ENCODE measurements at places on chromosomes 16 and 17.

- DNase-seq = no peak
These were observed 68.1 kb upstream of the IRX5 start for GRCh38 chr16:54862529-54862928.

DNA sequence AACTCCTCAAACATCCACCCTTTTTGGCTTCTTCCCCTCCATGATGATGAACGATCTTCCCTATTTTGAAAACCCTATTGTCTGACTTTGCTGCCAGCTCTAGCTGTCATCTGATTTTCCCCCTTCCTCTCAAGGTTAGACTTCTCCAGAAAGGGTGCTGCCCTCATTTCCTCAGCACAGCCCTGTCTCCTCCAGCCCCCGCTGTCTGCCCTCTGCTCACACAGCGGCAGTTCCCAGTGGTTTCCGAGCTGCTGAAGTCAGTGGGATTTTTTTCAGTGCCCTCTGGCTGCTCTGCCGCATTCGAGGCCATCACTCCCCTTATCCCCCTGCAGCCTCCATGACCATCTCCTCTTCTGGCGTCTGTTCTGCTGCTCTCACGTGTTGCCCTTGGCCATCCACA is 26.6 kb upstream of the C17orf107 start:
- DNase-seq = peak; percentile 24

- no peak for DNase-seq
These were observed 60.9 kb downstream of the SPAG9 start for GRCh38 chr17:51059781-51060180.

DNA sequence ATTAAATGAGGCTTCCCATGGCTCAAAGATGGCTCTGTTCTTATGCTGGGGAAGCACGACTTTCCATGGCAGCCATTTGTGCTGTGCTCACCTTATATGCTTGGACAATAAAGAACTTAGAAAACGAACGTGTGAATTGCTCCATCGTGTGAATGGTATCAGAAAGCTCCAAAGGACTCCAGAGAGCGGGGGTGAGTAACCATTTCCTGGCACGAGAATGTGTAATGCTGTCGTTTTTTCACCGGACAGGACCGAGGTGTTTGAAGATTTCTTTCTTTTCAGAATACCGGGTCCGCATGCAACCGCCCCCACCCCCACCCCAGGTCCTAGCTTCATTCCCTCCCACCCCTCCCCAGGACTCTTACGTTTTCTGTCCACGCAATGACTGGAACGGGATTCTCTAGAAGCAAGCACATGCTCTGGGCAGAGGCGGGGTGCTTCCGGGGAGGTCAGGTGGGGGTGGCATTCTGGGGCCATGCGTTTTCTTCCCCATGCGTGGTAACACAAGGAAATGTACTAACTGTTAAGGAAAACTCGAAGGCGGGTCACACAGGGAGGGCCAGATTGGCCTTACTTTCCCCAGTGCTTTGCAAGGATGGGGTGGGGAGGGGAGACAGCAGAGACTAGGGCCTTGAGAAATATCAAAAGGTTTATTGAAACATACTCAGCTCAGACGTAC is 26.2 kb downstream of the GPRC5B start:
- DNase-seq = no peak

DNA sequence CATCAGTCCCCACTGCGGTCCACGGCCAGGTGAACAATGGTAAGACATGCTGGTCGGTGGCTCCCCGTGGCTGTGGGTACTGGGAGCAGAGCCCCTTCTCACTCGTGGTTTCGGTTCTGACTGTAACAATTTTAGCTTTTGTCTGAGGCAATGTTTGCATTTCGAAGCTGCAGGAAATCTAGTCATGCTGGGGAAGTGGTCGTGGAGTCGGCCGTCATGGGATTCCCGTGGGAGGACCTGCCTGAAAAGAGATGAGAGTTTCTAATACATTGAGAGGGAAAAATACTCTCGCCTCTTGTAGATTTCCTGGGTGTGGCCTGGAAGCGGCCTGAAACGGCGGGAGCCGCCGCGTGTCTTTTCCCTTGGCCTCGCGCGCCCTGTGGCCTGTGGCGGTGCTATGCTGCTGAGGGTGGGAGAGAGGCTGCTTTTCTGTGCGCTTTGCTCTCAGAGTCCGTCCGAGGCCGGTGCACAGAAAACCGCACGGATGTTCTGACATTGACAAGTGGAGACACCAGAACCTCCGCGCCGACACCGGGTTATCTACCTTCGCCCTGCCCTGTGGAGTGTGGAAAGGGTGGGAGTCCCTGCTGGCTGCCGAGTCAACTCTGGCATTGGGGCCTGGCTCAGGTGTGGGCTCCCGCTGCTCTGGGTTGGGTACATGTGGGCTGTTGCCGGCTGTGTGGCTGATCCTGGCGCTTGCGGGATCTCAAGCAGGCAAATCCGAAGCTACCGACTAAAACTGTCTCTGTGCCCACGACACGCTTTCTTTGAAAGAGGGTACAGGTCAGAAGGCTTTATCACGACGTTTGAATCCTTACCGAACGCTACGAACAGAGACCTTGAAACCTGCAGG is 60.8 kb downstream of the WDR45B start:
- no peak for DNase-seq

DNA sequence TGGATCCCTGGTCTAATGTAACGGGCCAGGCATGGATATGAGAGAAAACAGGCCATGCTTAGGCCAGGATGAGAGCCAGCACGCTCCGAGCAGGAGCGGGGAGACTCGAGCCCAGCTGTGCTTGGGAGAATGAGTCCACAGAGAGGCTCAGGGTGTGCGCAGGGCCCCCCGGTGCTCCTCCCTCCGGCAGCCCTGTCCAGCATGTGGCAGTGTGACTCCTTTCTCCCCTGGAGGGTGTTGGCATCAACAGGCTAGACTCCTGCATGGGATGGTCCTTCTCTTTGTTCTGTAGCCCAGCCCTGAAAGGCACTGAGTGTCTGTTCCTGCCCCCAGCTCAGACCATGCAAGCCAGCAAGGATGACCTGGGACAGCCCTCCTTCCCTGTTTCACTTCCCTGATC is 23.4 kb downstream of the PGS1 start:
- no peak for DNase-seq

DNA sequence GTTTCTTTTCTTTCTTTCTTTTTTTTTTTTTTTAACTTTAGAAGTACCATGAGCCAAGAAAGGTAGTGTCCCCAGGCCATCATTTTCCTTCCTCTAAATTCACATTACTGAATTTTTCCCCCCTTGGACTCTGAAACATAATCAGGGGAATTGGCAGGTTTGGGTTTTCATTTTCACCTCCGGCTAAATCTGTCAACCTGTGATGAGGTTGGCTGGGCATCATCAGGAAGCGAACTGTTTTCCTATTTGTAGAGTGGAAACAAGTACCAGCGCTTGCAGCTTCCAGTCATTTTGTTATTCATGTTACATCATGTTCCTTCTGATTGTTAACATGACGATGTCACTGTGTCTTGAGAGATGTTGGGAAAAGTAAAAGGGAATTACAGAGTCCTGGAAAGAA is 641.9 kb upstream of the RBFOX1 start:
- no peak for DNase-seq

DNA sequence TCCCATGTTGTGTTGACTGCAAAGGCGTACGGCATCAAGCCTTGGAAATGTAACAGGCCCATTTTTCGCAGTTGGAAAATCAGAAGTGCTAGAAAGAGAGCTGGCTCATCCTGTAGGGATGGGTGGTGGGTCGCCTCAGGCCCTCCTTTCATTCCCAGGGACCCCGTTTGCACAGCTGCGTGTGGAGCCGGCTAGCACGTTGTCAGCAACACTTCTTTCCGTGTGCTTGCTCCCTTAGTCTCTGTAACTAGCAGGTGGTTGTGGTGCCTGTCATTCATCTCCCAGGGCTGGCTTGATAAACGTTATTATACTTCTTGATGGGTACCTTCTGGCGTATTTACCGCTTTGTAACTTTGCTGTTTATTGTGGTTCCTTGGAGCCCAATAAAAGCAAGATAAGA is 239.0 kb upstream of the CACNG5 start:
- no peak for DNase-seq

DNA sequence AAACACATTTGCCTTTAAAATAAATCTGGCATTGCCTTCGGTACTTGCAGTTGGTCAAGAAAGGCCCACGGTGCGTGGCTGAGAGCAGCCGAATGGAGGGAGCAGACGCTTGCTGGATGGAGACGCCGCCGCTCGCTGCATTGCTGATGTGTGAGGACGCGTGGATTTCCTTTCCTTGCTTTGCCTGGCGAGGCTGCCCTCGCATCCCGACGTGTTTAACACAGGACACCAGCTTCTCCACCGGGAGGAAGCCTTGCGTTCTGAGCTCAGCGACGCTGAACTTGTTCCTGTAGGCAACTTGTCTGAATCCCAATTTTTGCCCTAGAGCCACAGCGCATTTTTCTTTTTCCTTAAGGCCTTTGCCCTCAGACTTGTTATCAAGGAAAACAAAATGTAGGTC is 45.8 kb downstream of the COX4I1 start:
- no peak for DNase-seq

GRCh38 chr16:18983565-18984434 is at the start of gene TMC7:
TSS of gene TMC7 (plus strand) at chr16:18983934. CDS start at chr16:18984064, 130 bp downstream.
- peak; percentile 95 for DNase-seq

DNA sequence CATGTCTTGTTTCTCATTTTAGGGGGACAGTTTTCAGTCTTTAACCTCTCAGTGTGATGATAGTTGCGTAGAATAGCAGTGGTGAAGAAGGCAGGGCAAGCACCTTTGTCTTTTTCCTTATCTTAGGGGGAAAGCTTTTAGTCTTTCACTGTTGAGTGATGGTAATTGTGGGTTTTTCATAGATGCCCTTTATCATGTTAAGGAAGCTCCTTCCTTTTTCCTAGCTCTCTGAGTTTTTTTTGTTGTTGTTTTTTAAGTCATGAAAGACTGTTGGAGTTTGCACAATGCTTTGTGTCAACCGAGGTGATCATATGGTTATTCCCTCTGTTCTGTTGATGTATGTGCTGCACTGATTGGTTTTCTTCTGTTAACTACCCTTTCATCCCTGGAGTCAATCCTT is 15.7 kb downstream of the NOL11 start:
- no peak for DNase-seq

GRCh38 chr17:74187761-74188160 is 15.7 kb upstream of the RPL38 start:
- no peak for DNase-seq

- DNase-seq = no peak
These were observed 205.4 kb downstream of the CCDC182 start for GRCh38 chr17:57539529-57540301.

GRCh38 chr17:50168319-50168718 is 2.5 kb downstream of the SGCA start:
- DNase-seq = no peak

GRCh38 chr17:67359960-67360791 is 6.2 kb downstream of the PSMD12 start:
- no peak for DNase-seq

- no peak for DNase-seq
These were observed 1.0 kb downstream of the GSDMA start for GRCh38 chr17:39963829-39964228.

DNA sequence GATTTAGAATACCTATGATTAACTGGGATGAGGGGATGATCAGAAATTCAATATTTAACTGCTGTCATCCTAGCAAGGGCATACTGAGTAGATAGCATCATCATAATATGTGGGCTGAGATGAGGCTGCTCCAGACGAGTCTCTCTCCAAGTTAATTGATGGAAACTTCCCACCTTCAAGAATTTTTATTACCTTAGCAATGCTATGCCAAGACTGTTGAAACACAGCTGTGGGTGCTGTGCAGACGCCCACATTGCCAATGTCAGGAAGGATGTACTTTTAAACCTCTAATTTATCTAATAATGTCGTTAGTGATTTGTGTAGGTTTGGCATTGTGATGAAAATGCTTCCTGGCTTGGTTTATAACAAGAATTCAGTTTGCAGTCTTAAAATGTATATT is 170.4 kb downstream of the TRIM37 start:
- DNase-seq = no peak

DNA sequence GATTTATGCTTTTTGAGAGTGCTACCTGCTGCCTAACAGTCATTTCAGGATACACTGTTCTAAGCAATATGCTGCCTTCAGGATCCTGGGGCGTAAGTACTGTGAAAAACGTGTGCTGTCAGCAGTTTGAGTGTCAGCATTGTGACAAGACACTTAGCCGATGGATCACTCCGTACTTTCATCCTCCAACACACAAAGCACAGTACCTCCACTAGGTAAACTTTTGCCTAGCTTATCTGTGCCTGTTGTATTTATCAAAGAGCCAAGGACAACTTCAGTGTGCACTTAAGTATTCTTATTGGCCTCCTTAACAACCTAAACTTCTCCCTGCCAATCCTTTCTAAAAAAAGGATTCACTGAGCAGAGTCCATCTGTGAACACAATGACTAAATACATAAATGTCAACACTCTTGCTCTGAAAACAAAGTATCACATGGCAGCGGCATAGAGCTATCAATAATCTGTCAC is 33.8 kb upstream of the PHLPP2 start:
- no peak for DNase-seq

DNA sequence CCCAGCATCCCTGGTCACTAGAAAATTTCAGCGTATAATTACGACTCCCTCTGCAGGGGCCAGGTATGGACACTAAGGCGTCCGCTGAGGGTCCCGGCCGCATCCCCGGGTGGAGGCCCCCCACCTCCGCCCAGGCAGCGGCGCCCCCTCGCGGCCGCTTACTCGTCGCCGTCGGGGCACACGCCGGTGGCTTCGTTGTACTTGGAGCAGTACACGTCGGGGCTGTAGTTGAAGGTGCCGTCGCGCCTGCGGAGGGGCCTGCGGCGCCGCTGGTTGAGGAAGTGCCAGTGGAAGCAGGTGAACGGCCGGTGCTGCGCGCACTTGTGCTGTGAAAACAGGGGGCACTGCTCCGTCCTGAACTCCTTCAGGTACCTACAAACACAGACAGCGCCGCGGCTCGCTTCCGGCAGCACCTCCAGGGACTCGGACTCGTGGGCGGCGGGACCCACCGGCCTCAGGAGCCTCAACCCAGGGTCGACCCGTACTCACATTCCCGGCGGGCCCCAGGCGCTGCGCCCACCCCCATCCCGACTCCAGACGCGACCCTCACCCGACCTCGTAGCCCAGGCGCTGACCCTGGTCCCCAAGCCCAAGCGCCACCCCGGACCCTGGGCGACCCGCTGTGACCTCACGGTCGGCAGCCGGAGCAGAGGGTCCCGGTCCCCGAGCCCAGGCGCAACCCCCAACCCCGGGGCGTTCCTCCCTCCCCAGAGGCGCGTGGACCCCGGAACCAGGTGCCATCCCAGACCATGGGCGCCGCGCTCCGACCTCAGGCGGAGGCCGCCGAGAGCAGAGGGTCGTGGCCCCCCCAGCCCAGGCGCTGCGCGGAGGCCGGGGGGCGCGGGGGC is 596 bp downstream of the UNKL start:
- DNase-seq = peak; percentile 84

GRCh38 chr17:68221786-68222185 is 26.1 kb upstream of the AMZ2 start:
- DNase-seq = peak; percentile 27
